ENCODE measurements at places on chromosomes 5 and 9.

GRCh38 chr9:116671605-116672004 lies 15.5 kb upstream of the TRIM32 start:
- DNase-seq: no peak

DNA sequence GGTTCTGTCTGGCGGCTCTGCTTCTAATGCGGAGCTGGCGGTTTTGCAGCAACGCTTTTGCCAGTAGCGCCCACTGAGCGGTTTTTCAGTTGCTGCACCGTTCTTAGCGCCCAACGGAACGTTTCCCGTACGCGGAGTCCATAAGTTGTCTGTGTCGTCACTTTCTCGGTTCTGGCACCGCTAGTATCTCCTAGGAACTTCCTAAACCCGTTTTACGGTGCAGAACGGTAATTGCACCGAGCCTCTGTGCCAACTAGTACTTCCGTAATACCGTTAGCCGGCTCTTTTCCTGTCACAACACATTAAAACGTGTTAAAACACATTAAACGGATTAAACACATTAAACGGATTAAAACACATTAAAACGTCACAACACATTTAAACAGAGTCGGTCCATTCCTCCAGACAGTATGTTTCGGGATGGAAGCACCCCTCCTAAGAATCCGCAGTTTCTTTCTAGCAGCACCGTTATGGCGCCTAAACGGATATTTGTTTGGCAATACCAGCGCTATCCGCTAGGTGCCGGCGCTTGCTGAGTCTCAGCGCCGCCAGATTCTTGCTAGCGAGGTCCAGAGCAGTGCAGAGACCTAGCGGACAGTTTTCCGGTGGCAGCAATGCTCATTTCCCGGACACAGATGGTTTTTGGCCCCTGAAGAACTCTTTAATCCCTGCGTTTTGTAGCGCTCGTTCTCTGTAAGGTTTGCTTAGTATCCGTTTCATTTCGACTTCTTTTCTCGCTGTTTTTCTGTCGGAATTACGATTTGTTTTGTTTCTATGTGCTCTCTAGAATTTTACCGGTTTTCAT lies 45.4 kb downstream of the ANXA2R start:
- DNase-seq: no peak

DNA sequence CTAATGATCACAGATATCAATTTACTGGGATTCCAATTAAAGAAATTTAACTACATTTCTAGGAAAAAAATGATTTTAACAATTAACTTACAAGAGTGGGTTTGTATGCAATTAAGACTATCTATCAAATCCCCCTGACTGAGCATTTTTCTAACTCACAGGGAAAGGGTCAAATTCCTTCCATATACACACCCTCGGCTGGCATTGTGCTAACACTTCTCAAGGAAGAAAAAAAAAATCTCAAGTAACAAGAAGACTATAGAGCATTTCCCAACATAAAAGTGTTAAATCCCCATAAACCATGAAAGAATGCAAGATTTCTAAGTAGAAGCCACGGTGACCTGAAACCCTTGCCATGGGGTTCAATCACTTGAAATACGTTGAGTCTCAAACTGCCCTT lies 368.8 kb downstream of the GLIS3 start:
- no peak for DNase-seq

DNA sequence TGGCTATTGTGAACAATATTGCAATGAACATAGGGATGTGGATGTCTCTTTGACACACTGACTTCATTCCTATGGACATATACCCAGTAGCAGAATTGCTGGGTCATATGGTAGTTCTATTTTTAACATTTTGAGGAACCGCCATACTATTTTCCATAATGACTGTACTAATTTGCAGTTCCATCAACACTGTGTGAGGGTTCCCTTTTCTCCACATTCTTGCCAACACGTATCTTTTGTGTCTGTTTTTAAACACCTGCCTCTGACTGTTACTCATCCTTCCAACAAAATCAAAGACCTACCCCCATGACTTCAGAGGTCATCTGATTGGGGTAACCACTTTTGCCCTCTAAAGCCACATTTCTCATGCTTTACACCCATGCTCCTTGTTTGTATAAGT lies 133.5 kb downstream of the MED27 start:
- DNase-seq: no peak

Data from foreskin keratinocyte (primary cell).